ENCODE measurements at places on chromosomes 7 and 10. TPM values are rescaled to one million over a fixed set of nuclear protein-coding genes. Genes with fewer than 3 reads are reported as not detected.

- no peak for DNase-seq
These were observed 61.7 kb downstream of the PDGFA start for GRCh38 chr7:457814-458510.

TRIM24 gene
- 15.2 TPM for total RNA-seq

GATAD1 gene
- 35.0 TPM for total RNA-seq

CAV1 gene
- total RNA-seq, result not detected

GRCh38 chr7:84058311-84059076 is 136.1 kb downstream of the SEMA3A start:
- DNase-seq, result no peak

GRCh38 chr10:70735161-70735560 is 50.0 kb downstream of the TBATA start:
- no peak for DNase-seq

ST8SIA6 gene
- total RNA-seq, result 12.2 TPM

- DNase-seq, result no peak
These were observed 12.3 kb downstream of the RBM17 start for GRCh38 chr10:6101181-6101580.

NUTM2E gene
- total RNA-seq, result 0.49 TPM

Measured in natural killer cell (primary cell).